Stimulated activated CD4-positive, alpha-beta T cell treated with anti-CD3 and anti-CD28 coated beads, Interleukin-4, amount 100 ng/mL, for 24 hours (primary cell): ENCODE measurements at places on chromosomes 5 and 9.

- no peak for DNase-seq
These were observed 13.3 kb downstream of the ANXA6 start for GRCh38 chr5:151144275-151144674.

GRCh38 chr9:114844766-114845165 lies 38.9 kb upstream of the TNFSF15 start:
- no peak for DNase-seq

DNA sequence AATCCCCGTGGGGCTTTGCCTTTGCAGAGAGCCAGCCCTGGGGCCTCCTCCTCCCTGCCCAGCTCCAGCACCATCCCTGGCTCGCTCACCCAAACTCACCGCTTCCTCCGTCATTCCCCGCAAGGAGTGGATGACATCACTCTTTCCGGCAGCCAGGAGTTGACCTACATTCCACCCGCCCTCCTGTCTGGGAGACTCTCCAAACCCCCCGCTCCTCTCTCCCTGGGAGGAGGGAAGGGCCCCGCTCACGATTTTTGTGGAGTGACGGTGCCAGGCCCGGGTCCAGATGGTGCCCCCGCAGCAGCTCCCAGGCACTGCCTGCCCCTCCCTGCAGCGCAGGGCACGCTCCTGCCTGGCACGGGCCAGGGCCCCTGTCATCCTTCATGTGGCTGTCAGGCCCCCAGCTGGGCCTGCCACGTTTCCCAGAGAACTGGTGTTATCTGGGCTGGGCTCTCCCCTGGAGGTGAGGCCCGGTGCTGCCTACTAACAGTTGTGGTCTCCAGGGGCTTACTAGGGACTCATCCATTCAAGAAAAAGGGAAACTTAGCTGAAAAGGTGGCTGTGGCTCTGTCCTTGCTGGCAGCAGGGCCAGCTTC lies 52.3 kb downstream of the NTNG2 start:
- DNase-seq = no peak

- DNase-seq = no peak
These were observed 14.4 kb downstream of the FREM1 start for GRCh38 chr9:14895806-14896205.

DNA sequence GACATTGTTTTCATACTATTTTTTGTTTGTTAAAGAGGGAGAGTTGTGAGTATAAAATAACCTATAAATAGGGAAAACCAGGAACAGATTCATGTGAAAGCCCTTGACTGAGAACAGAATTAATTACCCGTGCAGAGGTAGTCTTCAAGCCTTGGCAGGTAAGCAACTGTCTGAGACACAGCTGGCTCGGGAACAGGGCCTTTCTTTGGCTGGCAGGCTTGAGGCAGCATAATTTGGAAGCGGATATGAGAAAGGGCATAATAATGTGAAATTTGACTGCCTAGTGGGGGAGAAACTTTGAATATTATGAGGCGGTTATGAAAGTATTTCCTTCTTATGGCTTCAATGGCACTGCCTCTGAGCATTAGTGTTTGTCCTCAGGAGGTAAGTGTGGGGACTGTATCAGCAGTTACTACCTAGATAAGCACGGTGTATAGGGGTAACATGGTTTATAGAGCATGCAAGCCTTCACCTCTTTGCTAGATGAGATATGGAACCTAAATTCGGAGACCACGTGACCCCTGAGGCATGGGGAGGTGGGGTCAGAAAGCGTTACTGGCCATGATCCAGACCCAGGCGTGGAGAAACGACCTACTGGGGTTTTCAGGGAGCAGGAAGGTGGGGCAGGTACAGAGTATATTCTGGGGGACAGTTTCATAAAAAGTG lies 210.2 kb upstream of the GAS1 start:
- DNase-seq = no peak

DNA sequence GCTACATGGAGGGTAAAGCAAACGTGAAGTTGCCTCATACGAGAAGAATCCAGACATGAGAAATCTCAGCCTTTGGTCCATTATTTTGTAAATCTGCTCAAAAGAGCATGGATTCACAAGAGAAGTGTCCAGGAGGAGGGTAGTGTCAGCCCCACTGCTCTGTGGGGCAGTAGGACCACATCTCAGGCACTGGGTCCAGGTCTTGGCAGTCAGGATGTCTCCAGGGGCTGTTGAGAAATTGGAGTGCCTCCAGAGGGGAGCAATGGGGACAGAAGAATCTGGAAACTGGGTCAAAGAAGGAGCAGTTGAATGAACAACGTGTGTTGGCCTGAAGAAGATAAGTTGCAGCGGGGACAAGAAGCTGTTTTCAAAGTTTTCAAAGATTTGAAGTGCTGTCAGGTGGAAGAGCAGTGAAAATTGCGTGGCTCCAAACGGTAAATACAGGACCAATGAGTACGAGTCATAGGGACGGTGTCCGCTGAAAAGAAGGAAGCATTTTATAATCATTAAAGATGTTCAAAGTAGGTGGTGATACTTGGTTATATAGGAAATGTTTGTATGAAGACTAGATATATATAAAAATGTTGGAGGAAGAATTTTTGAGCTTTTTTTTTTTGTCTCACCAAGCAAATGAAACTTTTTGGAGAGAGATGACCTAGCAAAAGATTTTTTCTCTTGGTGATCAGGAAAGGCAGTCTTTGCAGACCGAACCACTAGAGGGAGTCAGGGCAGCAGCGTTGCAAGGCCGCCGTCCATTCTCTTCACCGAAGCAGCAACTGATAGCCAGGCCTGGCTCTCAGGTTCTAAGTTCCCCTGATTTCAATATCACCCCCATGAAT lies 57.1 kb upstream of the ZBED3 start:
- peak; percentile 67 for DNase-seq

DNA sequence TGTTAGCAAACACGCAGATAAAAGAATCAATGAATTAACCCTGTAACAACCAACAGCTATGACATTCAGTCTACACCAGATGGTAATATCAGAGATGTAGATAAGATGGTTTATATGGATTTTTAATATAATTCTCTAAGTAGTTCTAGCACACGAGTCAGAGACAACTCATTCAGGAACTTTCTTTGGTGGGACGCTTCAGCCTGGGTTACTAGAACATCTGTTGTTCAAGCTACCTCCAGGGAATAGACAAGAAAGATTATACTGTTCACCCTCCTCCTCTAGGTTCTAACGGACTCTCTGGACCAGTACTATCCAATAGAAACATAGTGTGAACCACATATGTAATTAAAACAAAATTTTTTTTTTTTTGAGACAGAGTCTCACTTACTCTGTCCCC lies 73.8 kb downstream of the RAPGEF1 start:
- no peak for DNase-seq

- no peak for DNase-seq
These were observed 357.8 kb downstream of the TMEM167A start for GRCh38 chr5:82719368-82719767.

GRCh38 chr5:59446356-59446755 lies 447.2 kb downstream of the PDE4D start:
- no peak for DNase-seq

DNA sequence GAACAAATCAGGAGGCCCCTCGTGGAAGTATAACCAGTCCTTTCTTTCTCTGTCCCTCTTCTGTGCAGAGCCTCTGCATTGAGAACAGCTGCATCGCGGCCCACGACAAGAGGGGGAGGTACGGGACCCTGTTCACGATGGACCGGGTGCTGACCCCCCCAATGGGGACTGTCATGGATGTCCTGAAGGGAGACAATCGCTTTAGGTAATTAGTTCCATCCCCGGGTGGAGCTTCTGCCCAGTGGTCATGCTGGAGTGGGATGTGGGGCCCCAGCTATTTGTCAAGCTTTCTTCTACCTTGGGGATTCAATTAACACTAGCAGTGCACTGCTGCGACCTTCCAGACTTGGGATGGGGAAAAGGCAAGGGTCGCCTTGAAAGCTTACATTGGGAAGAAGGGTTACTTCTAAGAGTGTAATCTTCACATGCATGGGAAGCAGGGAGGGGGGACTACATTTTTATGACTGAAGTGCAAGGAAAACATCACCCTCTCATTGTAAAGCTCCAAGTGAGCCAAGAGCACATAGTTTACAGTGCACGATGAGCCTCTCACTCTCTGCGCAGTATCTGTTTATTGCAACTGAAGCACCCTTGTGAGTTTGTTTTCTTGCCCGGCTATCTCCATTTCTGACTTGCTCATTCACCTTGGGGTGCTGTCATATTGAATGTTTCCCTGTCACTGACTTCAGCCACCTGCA lies 27.0 kb downstream of the TGFBI start:
- no peak for DNase-seq

GRCh38 chr5:177489119-177489716 lies 8.2 kb downstream of the PDLIM7 start:
- no peak for DNase-seq

GRCh38 chr9:92141144-92142129 lies 26.2 kb upstream of the SPTLC1 start:
- DNase-seq = no peak

- no peak for DNase-seq
These were observed 137.2 kb upstream of the FST start for GRCh38 chr5:53343187-53343586.

GRCh38 chr5:138981586-138981985 lies 106.5 kb upstream of the LRRTM2 start:
- DNase-seq = peak; percentile 16
